ENCODE measurements at places on chromosomes 5 and 9.
A peak's percentile ranks its signal among the peaks of the same experiment; 100 is the strongest.

DNA sequence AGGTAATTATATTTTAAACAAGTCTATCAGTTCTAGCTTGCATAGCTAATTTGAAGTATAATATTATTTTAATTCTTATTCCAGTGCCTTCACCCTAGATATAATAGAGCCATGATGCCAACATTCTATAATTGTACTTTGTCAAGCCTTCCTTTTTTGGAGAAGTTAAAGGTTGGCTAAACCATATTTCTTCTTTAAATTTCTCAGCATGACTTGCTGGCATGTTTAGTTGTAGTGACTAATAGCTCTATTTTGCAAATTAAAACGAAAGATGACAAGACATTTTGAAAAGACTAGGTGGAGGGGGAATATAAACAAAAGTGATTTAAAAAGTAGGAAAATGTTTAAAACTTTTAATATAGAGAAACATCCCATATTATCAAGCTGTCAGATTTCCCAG, 400.7 kb downstream of the PSAT1 start:
- DNase-seq = no peak

DNA sequence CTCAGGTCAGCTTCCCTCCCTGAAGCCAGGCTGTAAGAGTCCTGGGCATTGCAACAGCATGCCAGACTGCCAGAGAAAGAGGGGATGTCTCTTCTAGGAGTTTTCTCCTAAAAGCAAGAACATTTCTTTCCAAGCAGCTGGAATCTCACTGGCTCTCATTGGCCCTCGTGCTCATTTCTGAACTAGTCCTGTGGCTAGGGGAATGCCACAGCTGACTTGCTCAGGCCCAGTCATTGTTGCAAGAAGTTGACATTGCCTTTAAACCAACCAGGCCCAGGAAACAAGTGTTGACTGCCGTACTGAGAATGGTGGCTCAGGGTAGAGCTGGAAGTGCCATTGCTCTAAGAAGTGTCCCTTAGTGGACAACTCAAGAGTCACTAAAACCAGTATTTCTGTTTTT, 15.0 kb upstream of the CEP120 start:
- no peak for DNase-seq

DNA sequence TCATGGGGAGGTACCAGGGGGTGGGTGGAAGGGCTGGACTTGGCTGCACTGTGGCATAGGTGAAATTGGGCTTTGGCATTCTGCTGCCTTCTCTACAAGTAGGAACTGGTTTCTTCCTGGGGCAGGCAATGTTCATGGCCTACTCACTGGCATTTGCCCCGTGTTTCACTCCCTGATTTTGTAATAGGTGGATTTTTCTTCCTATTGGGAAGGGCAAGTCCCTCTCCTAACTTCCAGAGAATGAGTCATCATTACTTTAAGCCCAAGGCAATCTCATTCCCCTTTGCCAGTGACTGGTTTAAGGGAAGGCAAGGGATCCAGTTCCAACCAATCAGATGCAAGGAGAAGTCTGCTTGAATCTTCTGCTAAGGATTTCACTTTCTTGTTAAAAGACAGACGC, 67.9 kb upstream of the ANKRD55 start:
- DNase-seq = no peak

DNA sequence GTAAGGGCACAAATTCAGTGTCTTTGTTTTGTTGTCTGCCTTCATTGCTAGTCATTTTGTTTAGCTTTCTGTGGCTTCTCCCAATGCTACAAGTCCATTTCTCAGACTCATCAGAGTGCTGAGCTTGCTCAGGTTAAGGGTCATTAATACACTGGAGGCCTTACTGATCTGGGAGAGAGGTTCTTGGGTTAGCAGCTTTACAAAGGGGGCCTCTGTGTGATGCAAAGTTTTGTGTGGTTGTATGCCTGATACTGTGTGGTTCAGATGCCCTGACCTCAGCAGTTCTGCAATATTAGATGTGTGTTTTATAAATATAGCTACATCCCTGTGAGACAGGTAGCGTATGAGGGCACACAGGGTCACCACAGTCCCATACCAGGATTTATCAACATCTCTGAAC, 34.8 kb upstream of the SMARCA2 start:
- DNase-seq = no peak

GRCh38 chr9:18263377-18263776, 210.6 kb upstream of the ADAMTSL1 start:
- no peak for DNase-seq

- DNase-seq = no peak
These were observed 54.2 kb downstream of the LRSAM1 start for GRCh38 chr9:127505396-127506116.

DNA sequence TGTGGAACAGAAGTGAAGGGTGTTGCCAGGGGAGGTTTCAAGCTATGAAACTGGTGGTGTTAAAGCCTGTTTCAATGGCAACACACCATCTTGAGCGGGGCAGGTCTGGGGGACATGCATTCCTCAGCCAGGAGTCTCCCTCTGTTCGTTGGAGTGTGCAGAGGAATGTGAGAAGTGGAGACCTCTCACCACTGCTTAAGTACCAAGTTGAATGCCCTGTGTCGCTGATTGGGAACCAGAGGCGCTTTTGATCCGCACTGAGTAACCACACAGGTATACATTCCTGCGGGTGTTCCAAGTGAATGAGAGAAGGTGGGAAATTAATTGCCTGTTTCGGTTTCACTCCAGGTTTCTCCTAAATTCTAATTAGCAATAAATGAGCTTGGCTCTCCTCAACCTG, 99.4 kb downstream of the LIX1 start:
- no peak for DNase-seq

- no peak for DNase-seq
These were observed 97.6 kb downstream of the NUDT12 start for GRCh38 chr5:103464835-103465484.

GRCh38 chr5:135075621-135076020, 41.6 kb upstream of the PITX1 start:
- DNase-seq = no peak

DNA sequence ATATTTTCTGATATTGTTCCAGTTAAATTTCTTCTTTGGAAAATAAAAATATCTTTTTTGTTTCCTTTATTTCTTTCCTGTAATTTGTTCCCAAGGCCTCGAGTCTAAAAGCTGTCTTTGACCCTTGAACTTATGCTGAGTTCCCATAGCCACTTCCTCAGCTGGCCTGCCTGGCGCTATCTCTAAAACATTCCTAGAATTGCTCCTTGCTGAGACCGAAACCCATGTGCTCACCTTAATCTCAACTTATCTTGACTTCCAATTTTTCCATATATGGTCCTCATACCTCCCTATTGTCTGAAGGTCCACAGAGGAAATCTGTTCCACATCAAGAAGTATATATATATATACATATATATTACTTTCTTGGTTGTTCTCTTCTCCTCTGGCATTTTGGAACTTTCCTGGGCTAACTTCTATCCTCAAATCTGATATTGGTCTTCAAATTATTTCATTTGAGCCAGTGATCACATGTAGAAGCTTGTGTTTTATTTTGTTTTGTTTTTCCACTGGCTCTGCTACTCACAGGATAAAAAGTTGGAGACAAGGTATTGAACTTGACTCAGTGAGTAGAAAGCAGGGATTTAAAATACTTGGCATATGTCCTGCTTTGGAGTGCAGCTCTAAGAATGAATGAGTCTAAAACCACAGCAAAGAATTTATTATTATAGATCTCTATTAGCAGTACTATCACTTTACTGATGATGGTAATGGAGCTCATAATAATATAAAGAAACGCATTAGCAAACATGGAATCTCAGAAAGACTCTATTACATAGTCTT, 45.2 kb downstream of the ENC1 start:
- DNase-seq = no peak

- peak; percentile 49 for DNase-seq
These were observed 36.9 kb upstream of the ANGPTL2 start for GRCh38 chr9:127159325-127159801.

DNA sequence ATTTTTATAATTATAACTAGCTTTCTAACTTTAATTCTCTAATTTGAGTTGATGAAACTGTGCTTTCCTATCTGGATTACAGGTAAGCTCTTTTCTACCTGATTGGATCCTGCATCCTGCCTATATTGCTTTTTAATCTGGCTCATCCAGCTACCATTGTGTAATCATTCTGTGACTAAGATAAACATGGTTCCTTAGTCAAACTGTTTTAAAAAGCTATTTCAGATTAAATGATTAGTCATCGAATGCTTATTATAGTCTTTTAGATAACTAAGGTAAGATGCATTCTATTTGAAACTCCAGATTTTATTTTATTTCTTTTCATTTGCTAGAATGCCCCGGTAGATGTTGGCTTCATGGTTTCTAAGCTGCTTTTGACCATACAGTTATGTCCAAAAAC, 50.7 kb downstream of the ICE1 start:
- no peak for DNase-seq

GRCh38 chr5:102664616-102665335, 90.3 kb upstream of the PAM start:
- DNase-seq = no peak

DNA sequence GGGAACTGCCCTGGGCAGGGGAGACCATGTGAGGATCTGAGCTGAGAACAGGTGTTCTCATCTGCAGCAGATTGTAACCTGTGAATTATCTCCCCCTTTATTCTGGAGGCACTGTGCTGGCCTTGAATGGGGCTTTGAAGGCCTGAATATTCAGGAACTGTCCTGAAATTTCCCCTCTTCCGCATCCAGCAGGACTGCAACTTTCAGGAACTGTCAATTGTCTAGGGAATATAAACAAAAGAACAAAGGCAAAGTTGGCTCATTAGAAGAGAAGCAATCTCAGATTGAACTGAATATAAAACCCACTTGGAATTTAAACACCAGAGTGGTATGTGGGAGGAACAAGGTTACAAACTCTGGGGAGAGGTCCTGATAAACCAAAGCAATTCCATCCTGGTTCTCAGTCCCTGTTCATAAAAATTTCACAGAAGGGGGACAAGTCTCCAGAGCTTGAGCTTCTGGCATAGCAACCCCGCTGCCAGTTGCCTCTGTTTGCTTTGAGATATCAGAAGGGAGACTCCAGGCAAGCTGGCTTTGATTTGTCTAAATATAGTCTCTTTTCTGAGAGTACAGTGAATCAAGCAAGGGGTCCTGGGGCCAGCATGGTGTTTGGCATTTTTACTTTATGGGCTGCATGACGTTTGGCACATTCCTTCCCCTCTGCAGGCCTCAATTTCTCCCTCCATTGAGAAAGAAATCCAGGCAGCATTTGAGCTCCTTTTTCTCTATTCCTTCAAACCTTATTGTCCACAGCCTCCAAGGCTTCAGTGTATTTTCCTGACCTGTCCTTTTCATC, 47.5 kb downstream of the ADRB2 start:
- DNase-seq = no peak

GRCh38 chr5:53381-54174, 38.4 kb upstream of the PLEKHG4B start:
- peak; percentile 59 for DNase-seq

- DNase-seq = no peak
These were observed 9.4 kb upstream of the BTF3 start for GRCh38 chr5:73488806-73489205.

- DNase-seq = no peak
These were observed 1.6 kb downstream of the TSLP start for GRCh38 chr5:111072949-111073682.

GRCh38 chr5:177123789-177124485, 9.6 kb upstream of the NSD1 start:
- DNase-seq = no peak

GRCh38 chr9:137267933-137268355, 9.6 kb upstream of the TOR4A start:
- no peak for DNase-seq

- DNase-seq = no peak
These were observed 120.7 kb upstream of the MVB12B start for GRCh38 chr9:126205845-126206498.

DNA sequence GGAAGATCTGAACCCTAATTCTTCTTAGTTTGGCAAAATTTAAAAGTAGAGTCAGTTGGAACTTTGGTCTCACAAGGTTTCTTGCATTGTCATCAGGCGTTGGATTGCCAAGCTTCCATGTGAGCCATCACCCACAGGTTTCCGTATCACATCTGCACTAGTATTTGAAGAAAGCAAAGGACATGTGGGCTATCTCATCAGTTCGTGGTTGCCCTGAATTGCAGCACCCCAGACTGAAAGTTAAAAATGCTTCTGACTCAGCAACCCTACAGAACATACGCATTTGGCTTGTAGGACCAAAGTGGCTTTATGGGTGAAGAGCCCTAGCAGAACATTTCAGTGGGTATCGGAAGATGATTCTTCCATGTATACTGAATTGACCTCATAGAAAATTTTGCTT, 358.0 kb downstream of the ENC1 start:
- DNase-seq = no peak

DNA sequence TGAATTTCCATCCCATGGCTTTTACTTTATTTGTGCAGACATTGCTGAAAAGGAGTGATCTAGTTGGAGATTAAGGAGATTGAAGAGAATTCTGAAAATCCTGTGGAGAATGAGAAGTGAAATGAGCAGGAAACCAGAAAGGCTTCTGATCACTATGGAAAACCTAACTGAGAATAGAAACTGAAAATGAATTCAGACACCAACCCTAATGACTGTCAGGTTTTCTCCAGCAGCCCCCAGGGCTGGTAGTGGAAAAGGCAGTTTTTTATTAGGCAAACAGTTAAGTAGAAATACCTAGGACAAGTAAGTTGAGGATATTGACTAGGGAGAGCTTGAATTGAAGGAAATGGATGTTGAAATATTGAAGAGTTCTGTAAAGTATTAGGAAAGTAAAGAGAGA, 14.7 kb upstream of the ARRDC3 start:
- no peak for DNase-seq

DNA sequence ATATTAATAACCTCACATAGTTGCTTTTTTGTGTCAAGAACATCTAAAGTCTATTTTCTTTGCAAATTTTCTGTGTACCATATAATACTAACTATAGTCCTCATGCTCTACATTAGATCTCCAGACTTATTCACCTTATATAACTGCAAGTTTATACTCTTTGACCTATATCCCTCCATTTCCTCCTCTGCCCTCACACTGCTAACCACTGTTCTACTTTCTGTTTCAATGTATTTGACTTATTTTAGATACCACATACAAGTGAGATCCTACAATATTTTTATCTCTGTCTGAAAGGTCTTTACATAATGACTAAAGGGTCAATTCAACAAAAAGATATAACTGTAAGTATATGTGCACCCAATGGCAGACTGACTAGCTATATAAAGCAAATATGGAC, 789.7 kb upstream of the ZNF608 start:
- no peak for DNase-seq

DNA sequence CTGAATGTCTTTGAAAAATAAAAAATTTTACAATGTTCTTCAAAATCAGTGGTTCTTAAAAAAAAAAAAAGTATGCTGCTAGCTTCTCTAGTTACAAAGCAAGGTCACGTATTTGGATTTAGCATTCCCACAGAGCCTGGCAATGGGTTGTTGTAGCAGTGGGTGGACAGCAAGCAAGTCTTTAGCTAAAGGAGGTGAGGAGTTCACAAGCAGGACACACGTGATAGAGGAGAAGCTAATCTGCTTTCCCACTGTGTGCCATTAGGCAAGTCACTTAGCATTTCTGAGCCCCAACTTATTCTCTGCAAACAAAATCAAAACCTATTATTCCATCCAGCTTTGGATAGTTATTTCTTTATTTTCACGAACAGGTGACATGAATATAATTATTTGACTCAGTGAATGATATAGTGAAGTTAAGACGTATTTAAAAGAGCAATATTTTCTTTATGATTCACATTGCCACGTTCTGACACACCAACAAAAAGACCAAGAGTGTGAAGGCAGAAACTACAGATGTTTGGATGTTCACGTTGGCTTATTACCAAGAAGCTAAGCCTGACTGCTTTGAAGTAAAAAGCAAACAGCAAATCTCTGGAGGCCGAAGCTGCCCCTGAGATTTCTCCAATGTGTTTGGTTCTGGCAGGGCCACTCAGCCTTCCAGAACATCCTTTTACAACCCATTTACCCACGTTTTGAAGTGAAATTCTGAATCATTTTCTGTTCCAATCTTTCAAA, 612.1 kb upstream of the CDH6 start:
- DNase-seq = no peak

- DNase-seq = no peak
These were observed 150.2 kb downstream of the ACTBL2 start for GRCh38 chr5:57332361-57332760.
